Caudate nucleus (tissue), 63 donors: ENCODE measurements at places on chromosomes 2 and 18.

GRCh38 chr2:147607379-147607778 is 237.4 kb upstream of the ACVR2A start:
- no peak for DNase-seq

DNA sequence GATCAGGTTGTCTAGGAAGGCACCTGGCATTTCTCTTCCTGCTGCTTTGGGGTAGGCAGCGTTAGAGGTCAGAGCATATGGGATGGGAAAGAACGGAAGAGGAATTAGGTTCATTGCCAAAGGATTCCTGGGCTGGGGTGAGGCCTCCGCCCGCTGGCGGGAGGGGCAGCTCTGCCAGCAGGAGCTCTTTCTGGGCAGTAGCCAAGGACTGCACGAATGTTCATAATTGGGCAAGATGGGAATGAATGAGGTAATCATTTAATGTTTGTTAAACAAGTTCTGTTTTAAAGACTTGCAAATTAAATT is 253.9 kb downstream of the AGAP1 start:
- DNase-seq, result no peak

DNA sequence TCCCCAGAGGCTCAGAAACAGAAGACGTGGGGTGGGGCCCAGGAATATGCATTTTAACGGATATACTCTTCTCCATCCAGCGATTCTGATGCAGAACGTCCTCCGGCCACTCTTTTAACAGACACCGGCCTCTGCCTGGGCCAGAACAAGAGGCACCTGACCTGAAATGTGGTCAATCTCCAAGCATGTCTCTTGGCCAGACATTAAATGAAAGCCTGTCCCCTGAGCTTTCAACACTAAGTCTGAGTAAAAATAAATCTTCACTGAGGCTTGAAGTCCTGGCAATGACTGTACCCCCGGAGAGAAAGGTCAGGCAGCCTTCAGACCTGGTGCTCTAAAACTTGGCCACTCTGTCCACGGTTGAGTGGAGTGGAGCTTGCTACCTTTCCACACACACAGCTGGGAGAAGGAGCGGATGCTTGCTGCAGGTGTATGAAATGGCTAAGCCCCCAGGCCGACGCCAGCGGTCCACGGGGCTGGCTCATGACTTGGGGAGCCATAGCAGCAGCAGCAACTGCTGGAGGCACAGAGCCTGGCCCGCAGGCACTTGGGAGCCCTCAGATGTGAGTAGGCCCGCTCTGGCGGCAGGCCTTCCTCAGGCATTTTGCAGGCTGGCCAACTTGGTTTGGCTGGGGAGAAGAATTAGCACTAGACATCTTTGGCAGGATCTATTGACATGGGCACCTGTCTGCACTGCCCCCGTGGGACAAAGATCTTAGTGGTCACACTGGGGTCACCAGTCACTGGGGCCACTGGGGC is 79.7 kb downstream of the TMEM17 start:
- no peak for DNase-seq

DNA sequence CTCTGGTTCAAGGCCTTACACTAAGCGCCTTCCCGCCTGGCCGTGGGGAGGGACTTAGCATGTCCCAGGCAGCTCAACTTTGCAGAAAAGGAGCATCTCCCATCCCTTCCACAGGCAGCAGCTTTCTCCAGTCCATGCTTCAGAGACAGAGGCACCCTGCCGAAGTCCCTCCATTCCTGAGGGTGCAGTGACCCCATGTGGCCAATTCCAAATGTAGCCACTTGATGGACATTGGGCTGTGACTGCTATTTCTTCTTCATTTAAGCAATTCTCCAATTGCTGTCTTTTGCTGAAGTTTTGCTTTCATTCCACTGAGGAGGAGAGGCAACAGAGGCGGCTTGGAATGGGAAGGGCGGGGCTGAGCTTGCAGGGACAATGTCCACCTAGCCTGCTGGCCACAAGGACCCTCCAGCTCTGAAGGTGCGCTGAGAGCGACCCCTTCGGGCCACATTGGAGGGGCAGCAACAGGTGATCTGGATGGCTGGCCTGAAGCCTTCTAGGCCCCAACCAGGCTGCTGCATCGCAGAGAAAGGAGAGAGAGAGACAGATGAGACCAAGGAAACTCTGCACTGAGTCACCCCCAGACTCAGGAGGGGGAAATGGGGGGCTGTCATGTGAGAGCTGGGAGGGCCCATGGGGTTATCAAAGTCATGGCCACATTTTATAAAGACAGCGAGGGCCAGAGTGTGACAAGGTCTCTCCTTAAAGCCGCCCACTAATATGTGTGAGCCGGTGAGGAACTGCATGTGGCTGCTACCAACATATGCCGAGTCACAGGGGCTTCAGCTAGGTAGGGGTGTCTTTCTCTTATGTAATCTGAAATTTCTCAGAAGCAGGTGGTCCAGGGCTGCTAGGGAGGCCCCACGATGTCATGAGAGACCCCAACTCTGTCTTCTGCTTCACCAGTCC is 61.3 kb downstream of the LONRF2 start:
- DNase-seq, result no peak

DNA sequence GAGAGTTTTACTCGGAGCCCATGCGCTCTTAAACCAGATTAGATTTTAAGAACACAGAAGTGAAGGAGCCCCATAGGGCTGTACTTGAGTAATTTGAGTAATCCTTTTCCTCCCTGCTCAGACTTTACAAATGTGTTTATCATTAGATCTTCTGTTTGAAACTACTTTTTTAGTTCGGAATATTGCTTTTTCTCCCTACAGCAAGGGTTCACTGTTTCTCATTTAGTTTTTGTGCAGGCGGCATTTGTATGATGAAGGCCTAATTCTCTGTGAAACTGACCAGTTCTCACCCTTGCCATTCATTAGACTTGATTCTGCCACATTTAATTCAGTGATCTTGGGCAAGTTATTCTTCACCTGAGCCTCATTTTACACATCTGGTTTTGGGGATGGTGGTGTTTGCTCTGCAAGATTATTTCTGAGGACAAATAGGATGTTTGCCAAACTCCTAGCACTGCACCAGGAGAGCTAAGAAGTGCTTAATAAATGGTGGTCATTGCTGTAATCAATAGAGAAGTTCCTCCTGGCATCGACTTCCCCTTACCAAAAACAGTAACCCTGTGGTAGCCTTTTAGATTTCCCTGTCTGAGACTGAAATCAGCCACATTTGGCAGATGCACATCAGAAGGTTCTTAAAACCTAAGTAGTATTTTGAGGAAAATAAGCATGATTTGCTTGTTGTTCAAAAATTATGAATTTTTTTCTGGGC is 2.2 kb downstream of the B3GNT2 start:
- no peak for DNase-seq

- no peak for DNase-seq
Measured at GRCh38 chr18:74760436-74760835, 162.8 kb downstream of the ZNF407 start.

- DNase-seq, result no peak
Measured at GRCh38 chr18:50320719-50321118, 33.2 kb upstream of the CXXC1 start.

DNA sequence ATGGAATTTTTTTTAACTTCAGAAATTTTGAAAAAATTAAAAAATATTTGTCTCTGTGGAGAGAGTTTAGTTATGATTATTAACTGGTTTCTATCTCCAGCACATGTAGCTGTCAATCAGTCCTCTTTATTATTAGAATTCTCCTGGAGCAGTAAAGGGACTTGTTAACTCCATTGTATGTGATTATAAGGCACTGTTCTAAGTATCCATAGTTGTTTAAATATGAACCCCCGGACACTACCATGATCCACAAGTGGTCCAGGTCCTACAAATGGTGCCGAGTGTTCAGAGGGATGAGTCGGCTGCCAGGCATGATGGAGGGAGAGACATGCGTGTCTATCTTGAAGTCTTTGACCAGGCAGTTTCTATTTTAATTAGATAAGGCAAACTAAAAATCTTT is 492 bp downstream of the CHRNA1 start:
- no peak for DNase-seq

DNA sequence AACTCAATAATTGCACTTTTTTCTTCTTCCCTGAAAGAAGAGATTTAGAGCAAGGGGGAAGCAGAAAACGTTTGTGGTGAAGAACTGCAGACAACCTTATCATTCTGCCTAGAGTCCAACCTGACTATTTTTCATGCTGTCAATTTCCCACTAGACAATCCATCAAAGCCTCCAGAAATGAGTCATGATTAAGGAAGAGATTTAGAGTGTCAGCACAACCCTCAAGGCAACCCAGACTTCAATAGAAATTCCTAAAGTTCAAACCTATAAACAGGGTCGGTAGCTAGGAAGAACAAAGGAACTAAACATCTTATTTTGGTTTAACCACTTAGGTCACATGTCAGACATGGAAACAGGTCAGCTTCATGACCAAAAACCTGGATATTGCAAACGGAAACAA is 86.9 kb downstream of the SLC25A12 start:
- no peak for DNase-seq

GRCh38 chr2:86420913-86421312 is 20.3 kb upstream of the KDM3A start:
- peak; percentile 31 for DNase-seq

- DNase-seq, result no peak
Measured at GRCh38 chr2:157355618-157356017, 30.0 kb upstream of the ERMN start.

DNA sequence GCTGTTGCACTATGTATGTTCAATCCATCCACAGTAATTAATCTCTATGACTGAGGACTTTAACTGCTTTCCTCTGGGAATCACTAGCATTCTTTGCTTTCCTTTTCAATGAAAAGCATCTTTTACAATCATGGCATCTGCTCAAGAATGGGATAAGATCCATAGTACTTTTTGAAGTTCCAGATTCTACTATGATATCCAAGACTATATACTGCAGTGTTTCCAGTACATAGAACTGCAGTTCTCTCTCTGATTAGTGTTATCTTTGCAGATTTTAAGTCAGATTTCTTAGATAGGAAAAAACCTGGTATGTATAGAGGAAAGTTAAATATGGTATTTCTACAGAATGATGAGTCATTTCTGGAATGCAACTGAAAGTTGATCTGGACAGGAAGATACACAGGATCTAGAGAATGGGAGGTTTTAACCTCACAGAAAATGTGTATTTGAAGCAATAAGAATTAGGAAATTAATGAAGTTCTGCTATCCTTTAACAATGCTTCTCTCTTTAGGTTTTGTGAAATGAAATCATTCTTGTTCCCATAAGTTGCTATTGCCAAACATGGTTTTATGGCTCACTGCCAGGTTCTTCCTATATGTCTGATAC is 670.7 kb downstream of the ERBB4 start:
- DNase-seq, result no peak

- DNase-seq, result no peak
Measured at GRCh38 chr2:231715499-231715837, 7.1 kb downstream of the PTMA start.

- DNase-seq, result no peak
Measured at GRCh38 chr18:2857491-2858131, 10.8 kb downstream of the EMILIN2 start.

GRCh38 chr2:108316033-108316432 is 27.3 kb downstream of the SULT1C2 start:
- no peak for DNase-seq

- no peak for DNase-seq
Measured at GRCh38 chr2:147945660-147946059, 74.9 kb downstream of the ORC4 start.

- no peak for DNase-seq
Measured at GRCh38 chr18:27211569-27211968, 26.5 kb upstream of the CHST9 start.

DNA sequence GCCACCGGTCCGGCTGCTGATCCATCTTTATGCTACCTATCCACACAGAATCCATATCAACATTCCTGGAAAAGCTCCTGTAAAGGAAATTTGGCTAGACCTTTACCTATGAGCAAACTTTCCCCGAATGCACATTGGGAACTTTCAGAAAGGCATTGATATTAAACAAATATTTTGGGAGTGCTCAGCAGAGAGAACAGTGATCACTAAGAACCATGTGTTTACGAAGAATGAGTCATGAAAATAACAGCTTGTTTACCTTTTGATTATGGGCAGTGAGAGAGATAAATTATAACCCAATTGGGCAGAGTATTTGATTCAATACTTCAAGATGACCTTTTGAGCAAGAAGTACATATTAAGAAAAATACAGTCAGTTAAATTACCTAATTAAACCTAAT is 189.7 kb upstream of the CDH2 start:
- DNase-seq, result no peak

- DNase-seq, result no peak
Measured at GRCh38 chr2:207929923-207930322, 95.4 kb downstream of the PLEKHM3 start.
